ENCODE measurements at places on chromosomes 6 and 20. TPM values are rescaled to one million over a fixed set of nuclear protein-coding genes. Genes with fewer than 3 reads are reported as not detected.

Gene SLC22A2
- not detected for total RNA-seq

Gene ADGB
- not detected for total RNA-seq

Gene SLC26A8
- not detected for total RNA-seq

Gene LATS1
- 8.8 TPM for total RNA-seq

Gene PRR18
- total RNA-seq: 0.28 TPM

Gene WFDC12
- not detected for total RNA-seq

Gene NFS1
- 12.1 TPM for total RNA-seq

Gene KAT14
- total RNA-seq: 6.2 TPM

Gene SAPCD1
- total RNA-seq: not detected

Gene DEFB112
- total RNA-seq: not detected

Gene IL17F
- total RNA-seq: not detected

Gene TNFRSF21
- total RNA-seq: 9.9 TPM

Gene RBL1
- 3.6 TPM for total RNA-seq

Gene CHD6
- 20.8 TPM for total RNA-seq

Gene SLC35F1
- 0.28 TPM for total RNA-seq

Gene PRRT1
- 0.43 TPM for total RNA-seq

Gene OR2J3
- not detected for total RNA-seq

Gene AARS2
- 3.6 TPM for total RNA-seq

Gene TSPYL4
- 6.0 TPM for total RNA-seq

Gene ENPP3
- total RNA-seq: 0.13 TPM

Gene BPI
- total RNA-seq: 0.66 TPM

Gene SLC2A4RG
- total RNA-seq: 29.6 TPM

All from pancreas (tissue), 10 donors.